Mesendoderm (in vitro differentiated cells): ENCODE measurements at places on chromosomes 4 and X.

GRCh38 chrX:138859421-138859820 lies 147.9 kb upstream of the FGF13 start:
- no peak for DNase-seq

DNA sequence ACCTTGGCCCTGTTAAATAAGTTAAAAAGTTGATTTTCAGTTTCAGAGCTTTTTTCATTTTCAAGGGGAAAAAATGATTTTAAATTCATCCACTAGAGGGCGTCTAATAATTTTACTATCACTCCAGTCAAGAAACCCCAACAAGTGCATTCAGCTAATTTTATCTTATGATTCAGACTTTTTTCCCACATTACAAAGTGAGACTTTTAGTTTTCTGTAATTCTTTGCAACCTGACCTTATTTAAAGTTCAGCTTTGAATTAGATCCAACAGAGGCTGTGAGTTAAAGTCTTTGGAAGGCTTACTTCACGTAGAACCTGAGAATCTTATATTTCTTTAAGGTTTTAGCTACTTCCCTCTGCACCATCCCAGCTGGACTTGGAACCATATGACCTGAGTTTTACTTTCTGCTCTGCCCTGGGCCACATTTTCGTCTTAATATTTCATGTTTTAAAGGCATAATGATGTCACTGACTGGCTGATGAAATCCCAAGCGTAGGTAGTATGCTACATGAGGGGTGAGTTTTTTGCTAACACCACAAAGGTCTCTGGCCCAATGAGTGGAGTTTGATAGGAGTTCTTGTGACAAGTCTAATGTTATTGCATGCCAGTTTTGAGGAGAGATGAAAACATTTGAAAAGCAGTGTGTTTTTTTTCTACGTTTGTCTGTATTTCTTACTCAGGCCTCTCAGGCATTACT lies 7.2 kb downstream of the GNRHR start:
- DNase-seq = peak; percentile 40

GRCh38 chr4:121790976-121791375 lies 10.1 kb upstream of the EXOSC9 start:
- peak; percentile 9 for DNase-seq

- DNase-seq = no peak
Observed at GRCh38 chrX:17554914-17555313, 179.9 kb downstream of the NHS start.

- DNase-seq = no peak
Observed at GRCh38 chr4:176030391-176030790, 35.2 kb upstream of the WDR17 start.

DNA sequence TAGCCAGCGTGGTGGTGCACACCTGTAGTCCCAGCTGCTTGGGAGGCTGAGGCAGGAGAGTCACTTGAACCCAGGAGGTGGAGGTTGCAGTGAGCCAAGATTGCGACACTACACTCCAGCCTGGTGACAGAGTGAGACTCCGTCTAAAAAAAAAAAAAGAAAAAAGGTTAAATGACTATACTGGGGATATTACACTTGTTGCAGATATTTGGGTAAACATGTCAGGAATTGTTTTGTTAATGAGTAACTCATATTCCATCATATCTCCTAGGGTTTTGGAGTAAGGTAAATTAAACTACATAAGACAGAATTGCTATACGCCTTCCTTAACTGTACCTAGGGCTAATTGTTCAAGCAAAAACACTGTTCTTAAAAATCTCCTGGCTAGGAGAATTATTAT lies 291.4 kb upstream of the IGFBP7 start:
- DNase-seq = no peak

- DNase-seq = peak; percentile 2
Observed at GRCh38 chr4:44725166-44725565, 1.2 kb downstream of the GNPDA2 start.

GRCh38 chr4:36551697-36552214 lies 270.3 kb downstream of the DTHD1 start:
- DNase-seq = no peak

- peak; percentile 40 for DNase-seq
Observed at GRCh38 chr4:153223930-153224329, 19.7 kb downstream of the TRIM2 start.

DNA sequence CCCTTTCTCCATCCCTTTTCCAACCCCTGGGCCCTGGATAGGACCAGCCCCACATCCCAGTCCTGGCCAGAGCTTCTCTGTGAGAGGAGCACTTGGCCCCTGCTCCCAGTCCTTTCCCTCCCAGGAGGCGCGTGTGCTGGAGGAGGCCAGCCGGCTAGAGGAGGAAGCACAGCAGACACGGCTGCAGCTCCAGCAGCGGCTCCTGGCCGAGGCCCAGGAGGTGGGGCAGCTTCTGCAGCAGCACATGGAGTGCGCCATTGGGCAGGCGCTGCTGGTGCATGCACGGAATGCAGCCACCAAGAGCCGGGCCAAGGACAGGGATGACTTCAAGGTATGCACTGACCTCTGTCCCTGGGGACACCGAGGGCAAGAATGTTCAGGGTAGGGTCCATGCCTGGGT lies 87.5 kb downstream of the EVC start:
- no peak for DNase-seq
